ENCODE measurements at places on chromosomes 11 and 22.

- DNase-seq = no peak
These were observed 65.2 kb downstream of the PICALM start for GRCh38 chr11:86003654-86004053.

GRCh38 chr11:20021771-20022362, 138.4 kb downstream of the DBX1 start:
- DNase-seq = no peak

GRCh38 chr11:112322173-112322790, 61.6 kb upstream of the PLET1 start:
- no peak for DNase-seq

DNA sequence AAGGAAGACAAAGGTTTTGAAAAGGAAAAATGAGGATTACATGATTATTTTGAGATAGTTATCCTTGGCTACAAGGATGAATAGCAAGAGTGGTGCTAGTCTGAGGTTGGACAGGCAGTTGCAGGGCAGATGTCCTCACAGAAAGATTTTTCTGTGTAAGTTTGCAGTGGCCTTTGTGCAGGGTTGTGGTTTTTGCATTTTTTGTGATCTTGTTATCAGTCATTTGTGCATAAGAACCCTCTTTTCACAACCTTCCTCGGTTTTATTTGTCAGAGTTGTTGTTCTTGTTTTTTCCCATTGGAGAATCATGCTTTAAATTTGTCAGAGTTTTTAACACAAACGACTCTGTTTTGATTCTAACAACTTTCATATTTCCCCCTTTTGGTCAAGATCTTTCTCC, 1.4 kb downstream of the CCDC134 start:
- no peak for DNase-seq

DNA sequence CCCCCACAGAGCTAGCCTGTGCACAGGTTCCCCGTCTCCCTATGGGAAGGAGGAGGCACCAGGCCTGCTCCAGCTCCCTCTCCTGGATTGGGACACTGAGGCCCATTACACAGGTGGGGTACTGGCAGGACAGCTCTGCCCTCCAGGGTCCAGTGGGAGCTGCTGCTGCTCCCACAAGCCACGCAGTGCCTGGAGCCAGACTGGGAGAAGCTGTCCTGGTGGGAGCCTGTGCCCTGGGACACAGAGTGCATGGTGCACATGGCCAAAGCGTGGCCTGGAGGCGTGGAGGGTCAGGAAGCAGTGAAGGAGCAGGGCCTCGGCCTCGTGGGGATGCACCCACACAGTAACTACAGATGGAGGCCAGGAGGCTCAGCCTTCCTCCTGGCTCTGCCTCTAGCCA, 27.5 kb downstream of the DUSP8 start:
- DNase-seq = no peak

DNA sequence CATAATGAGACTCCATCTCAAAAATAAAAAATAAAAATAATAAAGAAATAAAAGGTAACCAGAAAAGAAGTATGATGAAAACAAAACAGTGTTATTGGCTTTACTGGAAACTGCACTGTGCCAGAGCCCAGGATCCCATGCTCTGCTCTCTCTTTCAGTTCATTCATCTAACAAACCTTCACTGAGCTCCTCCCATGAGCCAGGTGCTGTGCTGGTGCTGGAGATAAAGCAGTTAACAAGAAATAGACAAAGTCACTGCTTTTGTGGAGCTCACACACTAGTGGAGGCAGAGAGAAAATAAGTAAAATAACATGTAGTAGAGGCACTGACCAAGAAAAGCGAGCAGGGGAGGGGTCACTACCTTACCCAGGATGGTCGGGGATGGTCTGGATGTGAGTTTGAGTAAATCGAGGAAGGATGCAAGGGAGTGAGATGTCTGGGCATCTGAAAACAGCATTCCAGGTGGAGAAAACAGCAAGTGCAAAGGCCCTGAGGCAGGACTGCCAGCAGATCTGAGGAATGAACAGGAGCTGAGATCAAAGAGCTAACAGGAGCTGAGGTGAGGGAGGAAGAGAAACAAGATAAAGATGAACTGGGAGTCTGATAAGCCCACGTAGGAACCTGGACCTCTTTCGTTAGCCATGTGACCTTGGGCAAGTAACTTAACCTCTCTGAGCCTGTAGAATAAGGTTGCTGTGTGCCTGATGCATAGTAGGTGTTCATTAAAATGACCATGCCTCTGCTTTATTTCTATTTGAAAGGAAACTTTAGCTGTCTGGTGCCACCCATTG, 31.3 kb upstream of the CD82 start:
- no peak for DNase-seq

GRCh38 chr22:24095826-24096757, 85.0 kb downstream of the CABIN1 start:
- no peak for DNase-seq

GRCh38 chr11:62324731-62325556, 12.3 kb upstream of the ASRGL1 start:
- DNase-seq = peak; percentile 62

Measured in stimulated activated CD4-positive, alpha-beta T cell treated with anti-CD3 and anti-CD28 coated beads, TNF-alpha, amount 100 ng/mL, for 48 hours (primary cell).